H1 (cell line): ENCODE measurements at places on chromosomes 11 and 22.
A peak's percentile ranks its signal among the peaks of the same experiment; 100 is the strongest.

GRCh38 chr22:38802671-38803121 lies 8.8 kb upstream of the DNAL4 start:
- H3K27ac ChIP-seq: no peak overlapping the region
- no peaks in the 10 kb centered on the region for H3K4me1 ChIP-seq
- peaks cover 6% of the 10 kb centered on the region; the same call in 1 of the 2 replicates for H3K27me3 ChIP-seq

GRCh38 chr11:43941257-43941994 lies 1.0 kb upstream of the C11orf96 start:
- H3K36me3 ChIP-seq: no peaks in the 10 kb centered on the region
- H3K4me3 ChIP-seq: peak overlapping the region; percentile 36
- no peak overlapping the region for H3K27ac ChIP-seq
- H3K4me1 ChIP-seq: peaks cover 3% of the 10 kb centered on the region; the same call in 1 of the 2 replicates
- DNase-seq: no peak
- H3K27me3 ChIP-seq: peaks cover 51% of the 10 kb centered on the region

DNA sequence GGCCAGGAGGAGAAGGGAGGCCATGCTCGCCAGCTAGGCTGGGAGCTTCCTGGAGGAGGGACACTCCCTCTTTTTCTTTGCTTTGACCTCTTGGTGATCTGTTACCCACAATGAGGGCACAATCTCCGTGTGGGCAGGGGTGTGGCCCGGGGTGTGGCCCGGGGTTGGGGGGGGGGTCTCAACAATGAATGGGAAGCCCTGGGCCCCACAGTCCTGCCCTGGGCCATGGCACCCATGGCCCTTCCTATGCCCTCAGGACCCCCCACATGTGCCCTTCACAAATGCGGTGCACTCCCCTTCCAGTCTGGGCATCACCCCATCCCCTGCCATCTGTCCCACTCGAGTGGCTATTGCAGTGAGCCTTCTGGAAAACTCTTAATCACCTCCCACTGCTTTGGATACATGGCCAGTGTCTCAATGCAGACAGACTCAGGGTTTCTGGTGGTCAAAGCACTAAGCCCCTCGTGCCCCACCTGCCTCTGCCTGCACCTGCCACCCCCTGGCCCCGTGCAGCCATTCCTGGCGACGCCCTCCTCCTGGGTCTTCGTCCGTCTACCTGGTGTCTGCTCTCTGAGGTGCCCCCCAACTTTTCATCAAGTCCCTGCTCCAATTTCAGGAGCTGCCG lies 611.3 kb downstream of the TBC1D22A start:
- H3K36me3 ChIP-seq: no peaks in the 10 kb centered on the region
- H3K27me3 ChIP-seq: no peaks in the 10 kb centered on the region
- no peak for DNase-seq
- H3K4me1 ChIP-seq: no peaks in the 10 kb centered on the region
- no peak overlapping the region for H3K27ac ChIP-seq

DNA sequence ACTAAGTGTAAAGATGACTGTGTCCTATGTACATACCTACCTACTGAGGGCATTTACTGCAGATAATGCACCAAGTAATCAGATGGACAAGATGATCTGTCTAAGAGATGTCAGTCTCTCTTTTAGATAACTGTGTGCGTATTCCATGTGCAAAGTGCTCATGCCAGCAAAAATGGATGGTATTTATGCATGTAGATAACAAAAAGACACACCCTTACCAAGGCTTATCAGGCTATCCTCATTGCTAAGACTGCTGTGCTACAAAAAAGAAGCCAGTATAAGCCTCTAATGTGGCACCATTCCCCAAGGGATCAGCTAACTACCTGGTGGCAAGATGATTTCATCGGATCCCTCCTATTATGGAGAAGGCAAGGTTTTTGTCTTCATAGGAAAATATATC lies 34.3 kb upstream of the CD44 start:
- no peak for DNase-seq
- no peak overlapping the region for H3K4me3 ChIP-seq
- no peaks in the 10 kb centered on the region for H3K36me3 ChIP-seq
- no peaks in the 10 kb centered on the region for H3K4me1 ChIP-seq

DNA sequence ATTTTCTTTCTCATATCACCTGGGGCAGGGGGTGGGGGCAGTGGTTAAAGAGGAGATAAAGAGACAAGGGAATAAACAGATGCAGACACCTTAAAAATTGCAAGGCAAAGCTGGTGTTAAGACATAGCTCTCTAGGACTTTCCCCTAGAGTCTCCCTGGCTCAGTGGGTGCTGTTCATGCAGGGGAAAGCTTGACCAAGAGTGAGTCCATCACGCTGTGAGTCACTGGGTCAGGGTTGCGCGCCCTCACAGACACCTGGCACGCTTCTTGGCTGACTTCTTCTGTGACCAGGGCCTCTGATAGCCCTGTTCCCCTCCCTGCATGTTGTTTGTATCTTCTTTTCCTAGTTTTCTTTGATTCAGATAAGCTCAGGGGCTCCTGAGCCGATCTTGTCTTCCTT lies 31.9 kb downstream of the COMMD9 start:
- no peaks in the 10 kb centered on the region for H3K4me1 ChIP-seq
- H3K27me3 ChIP-seq: no peaks in the 10 kb centered on the region; the same call in 1 of the 2 replicates
- no peak overlapping the region for H3K27ac ChIP-seq

GRCh38 chr11:63614136-63614671 lies at the start of gene PLAAT3:
Gene PLAAT3 (minus strand): TSS chr11:63614433. CDS start chr11:63614014, 419 bp downstream.
- peak; percentile 44 for DNase-seq
- H3K4me1 ChIP-seq: peaks cover 25% of the 10 kb centered on the region
- H3K27me3 ChIP-seq: no peaks in the 10 kb centered on the region
- no peak within 1 kb of the TSS for H3K27ac ChIP-seq
